ENCODE measurements at places on chromosomes 4 and X.

DNA sequence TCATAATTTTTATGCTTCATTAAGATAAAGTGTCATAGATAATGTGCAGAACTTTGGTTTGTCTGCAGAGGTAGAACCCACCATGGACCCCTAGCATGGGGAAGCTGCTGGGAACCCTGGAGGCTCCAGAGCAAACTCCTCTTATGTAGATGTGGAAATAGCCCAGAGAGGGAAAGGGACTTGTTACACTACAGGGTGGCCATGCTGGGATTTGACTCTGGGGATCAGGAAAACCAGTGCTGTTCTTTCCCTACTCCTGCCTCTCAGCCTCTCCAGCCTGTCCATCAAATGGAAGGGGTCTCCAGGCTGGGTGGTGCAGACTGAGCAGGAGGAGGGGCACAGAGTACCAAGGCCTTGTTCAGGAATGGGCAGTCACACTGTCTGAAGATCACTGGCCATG, 54.2 kb downstream of the MSX1 start:
- DNase-seq, result no peak

DNA sequence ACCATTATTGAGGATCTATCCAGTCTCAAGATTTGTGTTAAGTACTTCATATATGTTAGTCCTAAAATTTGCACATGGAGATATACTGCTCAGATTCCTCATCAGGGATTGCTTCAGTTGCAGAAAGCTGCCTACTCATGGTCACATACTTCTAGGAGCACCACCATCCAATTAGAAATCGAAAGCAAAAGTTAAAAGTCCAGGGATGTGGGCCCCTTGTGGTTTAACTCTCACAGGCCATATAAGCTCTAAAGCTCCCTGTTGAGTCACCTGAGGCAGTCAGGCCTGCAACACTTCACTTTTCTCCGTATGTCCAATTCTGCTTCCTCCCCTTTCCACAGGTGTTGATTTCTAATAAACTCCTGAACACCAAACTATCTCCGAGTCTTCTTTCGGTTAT, 84.2 kb downstream of the CNOT6L start:
- DNase-seq, result peak; percentile 42

DNA sequence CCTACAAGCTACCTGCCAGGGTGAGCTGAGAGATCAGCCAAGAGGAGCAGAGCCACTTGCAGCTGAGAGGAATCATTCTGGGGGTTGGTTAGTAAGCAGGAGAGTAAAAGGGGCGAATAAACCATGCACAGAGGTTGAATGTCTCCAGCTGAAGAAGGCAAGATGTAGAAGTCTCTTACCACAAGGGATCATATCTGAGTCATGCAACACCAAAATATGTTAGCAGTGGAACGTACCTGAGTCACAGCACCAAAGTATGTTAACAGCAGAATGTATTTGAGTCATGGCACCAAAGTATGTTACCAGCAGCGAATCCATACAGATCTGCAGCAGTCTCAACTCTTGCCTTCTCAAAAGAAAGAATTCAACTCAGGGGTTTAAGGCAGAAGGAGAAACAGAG, 29.9 kb downstream of the C4orf51 start:
- no peak for DNase-seq

DNA sequence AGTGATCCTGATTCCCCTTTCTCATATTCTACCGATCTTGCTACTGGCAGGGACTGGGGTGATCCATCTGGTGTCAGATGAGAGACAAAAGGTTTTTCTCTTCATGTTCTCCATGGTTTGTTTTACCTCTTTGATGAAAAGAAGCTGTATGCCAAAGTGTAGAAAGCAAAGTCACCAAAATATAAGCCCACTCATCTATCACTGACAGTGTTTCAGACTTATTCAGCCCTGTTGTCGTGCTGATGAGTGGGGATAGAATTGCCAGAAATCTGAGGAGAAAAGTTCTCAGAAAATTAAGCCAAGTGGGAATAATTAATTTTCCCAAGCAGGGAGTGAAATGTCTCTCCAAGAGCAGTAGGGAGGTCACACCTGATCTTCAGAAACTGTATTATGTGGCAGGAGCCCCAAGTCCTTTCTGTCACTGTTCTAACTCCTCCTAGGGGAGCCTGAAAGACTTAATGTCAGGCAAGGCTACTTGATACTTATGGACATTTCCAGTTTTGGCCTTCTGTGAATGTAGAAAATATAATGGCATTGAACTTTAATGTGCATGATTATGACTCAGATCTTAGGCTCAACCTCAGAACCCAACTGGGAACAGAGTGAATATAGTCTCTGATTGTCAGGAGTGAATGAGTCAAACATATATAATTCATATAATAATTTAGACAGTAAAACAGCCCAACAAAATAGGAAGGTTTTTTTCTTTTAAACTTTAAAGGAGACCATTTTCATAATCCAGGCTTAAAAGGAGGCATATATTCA, 298.1 kb downstream of the ANKRD50 start:
- no peak for DNase-seq

DNA sequence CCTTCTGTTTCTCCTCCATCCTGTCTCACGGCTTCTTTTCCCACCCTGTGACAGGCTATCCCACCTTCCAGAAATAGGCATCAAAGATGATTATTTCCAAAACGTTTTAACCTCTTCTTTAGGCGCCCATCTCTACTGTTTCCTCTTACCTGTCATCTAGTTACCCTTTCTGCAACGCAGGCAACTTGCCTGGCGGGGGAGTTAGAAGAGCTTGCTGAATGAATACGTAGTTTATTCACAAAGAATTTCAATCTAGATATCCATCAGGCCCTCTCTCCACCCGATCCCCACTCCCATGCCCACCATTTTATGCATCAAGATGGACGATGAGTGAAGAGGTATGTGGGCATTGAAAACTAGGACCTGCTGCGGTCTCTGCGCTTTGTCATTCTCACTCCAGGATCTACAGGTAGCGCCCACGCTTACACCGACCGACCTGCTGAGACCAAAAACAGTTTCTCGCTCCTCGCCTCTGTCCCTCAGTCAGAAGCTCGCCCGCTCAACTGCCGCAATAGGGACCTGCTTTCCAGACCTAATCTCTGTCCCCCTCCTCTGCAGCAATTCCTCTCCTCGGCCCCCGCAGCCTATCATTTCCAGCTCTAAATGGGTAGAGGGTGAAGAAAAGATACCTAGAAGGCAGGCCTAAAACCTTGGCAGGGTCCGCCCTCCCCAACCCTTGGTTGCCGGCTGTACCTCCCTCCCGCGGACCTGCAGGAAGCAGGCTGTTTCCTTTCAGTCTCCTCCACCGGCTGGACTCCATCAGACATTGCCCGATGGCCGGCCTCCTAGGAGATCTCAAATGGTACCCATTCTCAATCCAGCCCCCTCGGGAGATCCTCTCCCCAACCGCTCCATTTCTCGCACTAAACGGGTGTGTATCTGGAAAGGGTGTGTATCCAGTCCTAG, 624 bp downstream of the BEX5 start:
- DNase-seq, result peak; percentile 23

DNA sequence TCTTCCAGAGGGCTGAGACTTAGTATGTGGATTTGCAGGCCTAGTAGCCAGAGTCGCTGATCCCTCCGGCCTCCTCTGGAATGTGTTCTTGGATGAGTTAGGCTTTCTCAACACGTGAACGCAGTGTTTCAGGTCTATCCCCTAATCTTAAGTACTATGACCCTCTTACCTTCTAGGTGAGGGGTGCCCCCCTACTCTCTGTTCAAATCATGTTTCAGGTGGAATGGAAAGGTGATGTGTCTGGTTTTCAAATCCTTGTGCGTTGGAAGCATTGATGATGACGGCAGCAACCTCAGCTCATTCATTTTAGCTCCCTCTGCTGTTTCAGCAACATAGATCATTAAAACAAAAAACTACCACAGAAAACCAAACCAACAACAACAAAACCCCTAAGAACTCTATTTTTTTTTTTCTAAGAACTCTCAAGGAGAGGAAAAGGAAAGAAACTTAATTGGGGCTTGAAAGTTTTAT, 56.4 kb downstream of the RWDD4 start:
- DNase-seq, result no peak

DNA sequence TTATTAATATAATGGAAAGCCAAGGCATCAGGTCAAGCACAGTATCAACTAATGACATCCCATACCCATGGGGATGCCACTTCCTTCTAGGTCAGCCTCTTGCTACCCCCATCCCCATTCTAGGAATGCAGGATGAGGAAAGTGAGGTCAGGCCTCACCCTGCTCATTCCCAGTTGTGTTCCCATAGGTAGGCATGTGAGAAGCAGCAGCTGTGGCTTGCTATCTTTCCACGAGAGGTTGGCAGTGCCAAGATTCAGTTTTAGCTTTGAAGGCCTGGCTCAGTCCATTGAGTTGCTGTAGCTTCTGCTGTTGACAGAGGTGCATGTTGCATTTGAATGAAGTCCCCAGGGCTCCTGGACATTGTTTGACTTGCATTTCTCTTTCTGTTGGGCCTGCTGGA, 15.5 kb downstream of the LONRF3 start:
- DNase-seq, result no peak

DNA sequence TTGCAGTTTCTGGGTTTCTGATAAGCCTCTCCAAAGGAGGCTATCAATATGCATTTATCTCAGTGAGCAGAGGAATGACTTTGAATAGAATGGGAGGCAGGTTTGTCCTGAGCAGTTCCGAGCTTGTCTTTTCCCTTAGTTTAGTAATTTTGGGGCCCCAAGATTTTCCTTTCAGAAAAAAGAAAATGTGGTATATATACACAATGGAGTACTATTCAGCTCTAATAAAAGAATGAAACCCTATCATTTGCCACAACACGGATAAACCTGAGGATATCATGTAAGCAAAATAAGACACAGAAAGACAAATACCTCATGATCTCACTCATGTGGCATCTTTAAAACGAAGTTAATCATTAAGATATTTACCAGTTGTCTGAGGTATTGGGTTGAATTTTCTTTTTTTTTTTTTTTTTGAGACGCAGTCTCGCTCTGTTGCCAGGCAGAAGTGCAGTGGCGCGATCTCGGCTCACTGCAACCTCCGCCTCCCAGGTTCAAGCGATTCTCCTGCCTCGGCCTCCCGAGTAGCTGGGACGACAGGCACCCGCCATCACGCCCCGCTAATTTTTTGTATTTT, 540 bp downstream of the ZNF721 start:
- no peak for DNase-seq

DNA sequence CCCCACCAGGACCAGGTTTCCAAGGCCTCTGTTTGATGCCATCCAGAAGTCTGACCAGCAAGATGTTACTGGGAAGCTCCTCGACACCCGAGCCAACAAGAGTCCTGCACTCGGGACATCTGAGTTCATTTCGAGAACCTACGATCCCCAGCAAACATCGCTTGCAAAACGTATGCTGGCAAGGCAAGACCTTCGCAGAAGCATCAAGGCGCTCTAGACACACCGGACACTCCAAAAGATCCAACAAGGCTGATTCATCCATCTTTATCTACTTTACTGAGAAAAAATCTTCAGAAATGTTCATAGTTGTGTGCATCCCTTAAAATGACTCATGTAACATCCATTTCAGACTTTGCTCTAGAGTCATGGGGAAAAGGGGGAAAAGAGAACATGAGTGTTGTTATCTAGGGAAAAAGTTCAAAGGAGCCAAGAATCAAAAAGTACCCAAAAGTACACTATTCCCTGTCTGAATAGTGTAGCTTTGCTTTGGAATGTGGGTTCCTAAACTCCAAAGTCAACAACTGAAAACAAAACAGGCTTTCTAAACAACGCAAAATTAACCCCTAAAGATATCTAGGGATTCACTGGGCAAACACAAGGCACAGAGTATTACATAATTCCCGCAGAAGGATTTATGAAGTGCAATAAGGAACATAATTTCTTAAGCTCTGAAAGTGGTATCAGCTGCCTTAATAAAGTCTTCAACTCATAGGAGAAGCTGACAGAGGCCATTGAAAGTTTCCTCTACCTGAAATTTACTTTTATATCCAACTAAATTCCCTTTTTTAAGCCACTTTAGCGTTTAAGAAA, 1.6 kb downstream of the SH3RF1 start:
- no peak for DNase-seq

DNA sequence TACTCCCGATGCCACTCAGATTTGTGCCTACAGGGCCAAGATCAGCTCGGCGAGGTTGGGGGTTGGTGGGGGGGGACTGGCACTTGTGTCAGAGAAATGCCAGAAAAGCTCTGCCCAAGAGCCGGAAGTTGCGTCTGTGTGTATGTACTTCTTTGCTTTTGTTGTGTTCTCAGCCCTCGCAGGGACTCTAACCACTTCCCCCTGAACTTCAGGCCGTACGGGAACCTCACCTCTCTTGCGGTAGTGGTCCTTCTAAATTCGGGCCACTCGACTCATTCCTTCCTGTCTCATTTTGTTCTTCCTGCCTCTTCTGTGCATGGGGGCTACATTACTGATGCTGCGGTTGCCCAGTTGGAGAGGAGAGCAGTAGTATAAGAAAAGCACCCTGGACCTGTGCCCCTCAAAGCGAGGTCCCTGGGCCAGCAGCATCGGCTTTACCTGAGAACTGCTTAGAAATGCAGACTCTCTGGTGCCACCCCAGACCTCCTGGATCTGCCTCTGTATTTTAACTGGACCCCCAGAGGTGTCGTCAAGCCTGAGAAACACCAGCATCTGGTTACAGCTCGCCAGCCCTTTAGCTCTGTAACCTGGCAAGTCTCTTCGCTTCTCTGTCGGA, 146.3 kb upstream of the RPS6KA3 start:
- peak; percentile 62 for DNase-seq

- DNase-seq, result no peak
These were observed 38.2 kb downstream of the BEX3 start for GRCh38 chrX:103414561-103414960.

- DNase-seq, result no peak
These were observed 15.1 kb upstream of the CAMK2D start for GRCh38 chr4:113776679-113777078.

DNA sequence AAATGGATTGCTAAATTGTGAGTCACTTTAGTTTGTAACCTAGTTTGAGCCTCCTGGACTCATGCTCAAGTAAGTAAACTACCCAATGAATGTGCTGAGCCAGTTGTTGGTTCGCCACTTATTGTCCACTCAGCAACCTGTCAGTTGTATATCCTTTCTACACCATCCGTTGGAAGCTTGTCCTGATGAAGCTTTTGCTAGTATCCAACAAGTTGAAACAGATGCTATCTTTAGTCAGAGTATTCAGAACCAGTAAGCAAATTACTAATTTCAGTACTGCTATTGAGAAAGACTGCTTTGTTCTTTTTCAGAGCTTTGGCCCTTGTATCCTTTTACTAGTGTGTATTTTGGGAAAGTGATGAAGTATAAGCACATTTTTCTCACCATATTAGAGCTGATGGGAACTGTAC, 4.3 kb upstream of the NAA15 start:
- no peak for DNase-seq

GRCh38 chr4:123651536-123652180, 255.1 kb downstream of the SPRY1 start:
- DNase-seq, result no peak
